COLO829 (cell line): ENCODE measurements at places on chromosomes 7 and 10.
A peak's percentile ranks its signal among the peaks of the same experiment; 100 is the strongest.

- no peak for DNase-seq
Observed at GRCh38 chr10:21194510-21194993, 297.4 kb upstream of the NEBL start.

DNA sequence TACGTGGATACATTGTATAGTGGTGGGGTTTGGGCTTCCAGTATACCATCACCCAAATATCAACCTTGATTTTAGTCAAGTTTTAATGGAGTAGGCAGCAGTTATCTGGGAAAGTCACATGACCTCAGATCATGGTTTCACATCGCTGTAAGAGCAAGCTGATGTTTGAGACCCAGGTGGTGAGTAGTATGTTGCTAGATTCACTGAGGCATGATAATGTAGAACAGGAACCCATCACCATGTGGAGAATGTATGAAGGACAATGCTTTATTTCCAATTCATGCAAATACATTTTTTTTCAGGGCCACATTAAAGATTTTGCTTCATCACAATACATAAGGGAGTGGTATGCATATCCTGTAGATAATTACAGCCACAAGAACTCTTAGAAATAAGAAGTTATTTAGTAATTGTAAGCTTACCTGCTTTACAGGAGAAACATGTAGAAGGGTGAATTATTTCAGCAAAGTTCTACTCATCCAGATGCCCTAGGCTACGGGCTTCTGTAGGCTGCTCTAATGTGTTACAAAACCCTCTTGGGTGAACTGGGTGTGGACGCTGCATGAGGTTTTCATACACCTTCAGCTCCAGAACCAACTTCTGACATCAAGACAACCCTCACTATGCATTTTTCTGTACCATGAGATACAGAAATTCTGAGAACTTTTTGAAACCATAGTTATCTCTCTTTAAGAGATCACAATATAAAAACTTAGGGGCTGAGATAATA lies 27.6 kb upstream of the LAMB4 start:
- DNase-seq, result no peak

DNA sequence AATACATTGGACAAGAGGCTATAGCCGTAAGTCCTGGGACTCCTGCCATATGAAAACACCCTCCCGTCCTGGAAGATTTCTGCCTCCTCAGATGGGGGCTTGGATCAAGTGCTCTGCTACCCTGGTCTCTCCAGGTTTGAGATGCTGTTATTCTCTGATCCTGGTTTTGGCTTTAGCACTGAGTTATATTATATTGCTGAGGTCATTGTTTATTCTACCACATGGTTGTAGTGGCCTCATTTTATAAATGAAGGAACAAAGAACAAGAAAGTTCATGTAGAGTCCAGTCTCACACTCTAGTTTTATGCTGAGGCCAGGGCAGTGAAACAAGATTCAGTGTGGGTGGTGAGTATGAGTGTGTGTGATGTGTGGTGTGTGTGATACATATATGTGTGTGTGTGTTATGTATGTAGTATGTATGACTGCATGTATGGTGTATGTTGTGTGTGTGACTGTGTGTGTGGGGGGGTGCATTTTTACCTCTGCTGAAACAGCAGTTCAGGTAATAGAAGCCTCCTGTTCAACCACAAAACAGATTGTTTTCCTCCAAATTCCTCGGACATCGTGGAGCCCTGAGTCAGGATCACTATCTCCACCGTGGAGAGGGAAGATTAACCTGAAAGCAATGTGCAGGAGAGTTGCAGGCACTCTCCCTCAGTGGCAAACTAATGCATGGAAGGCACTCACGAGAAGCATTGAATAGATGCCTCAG lies 80.7 kb downstream of the C7orf25 start:
- peak; percentile 19 for DNase-seq

DNA sequence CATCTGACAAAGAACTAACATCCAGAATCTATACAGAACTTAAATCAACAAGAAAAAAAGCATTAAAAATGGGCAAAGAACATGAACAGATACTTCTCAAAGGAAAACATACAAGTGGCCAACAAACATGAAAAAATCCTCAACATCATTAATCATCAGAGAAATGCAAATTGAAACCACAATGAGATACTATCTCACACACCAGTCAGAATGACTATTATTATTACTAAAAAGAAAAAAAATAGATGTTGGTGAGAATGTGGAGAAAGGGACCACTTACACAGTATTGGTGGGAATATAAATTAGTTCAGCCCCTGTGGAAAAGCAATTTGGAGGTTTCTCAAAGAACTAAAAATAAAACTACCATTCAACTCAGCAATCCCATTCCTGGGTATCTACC lies 89.1 kb upstream of the ADO start:
- DNase-seq, result no peak

GRCh38 chr10:5776136-5776880 lies 36.9 kb downstream of the GDI2 start:
- no peak for DNase-seq

GRCh38 chr10:17232276-17232960 lies 4.4 kb downstream of the VIM start:
- DNase-seq, result no peak

- no peak for DNase-seq
Observed at GRCh38 chr7:3232228-3232627, 68.8 kb upstream of the SDK1 start.

DNA sequence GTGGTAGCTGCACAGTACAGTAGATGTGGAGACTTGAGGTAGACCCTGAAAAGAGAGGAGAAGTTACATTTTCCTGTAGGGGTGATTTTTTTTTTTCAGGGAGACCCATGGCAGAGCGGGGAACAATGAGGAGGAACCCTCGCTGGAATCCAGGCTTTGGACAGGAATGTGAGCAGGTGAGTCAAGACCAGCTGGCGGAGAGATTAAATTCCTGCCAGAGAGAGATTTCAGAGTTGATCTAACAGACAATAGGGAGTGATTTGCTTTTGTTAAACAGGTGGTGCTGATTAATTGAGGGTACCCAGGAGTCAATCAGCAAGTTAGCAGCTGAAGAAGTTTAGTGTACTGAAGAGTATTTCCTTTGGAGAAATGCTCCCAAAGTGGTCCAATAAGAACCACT lies 41.6 kb upstream of the MINDY3 start:
- no peak for DNase-seq

- no peak for DNase-seq
Observed at GRCh38 chr10:49318028-49318427, 19.1 kb downstream of the C10orf71 start.

GRCh38 chr10:87750817-87751216 lies 67.2 kb downstream of the ATAD1 start:
- DNase-seq, result no peak

GRCh38 chr7:103765901-103766300 lies 223.6 kb downstream of the RELN start:
- no peak for DNase-seq

DNA sequence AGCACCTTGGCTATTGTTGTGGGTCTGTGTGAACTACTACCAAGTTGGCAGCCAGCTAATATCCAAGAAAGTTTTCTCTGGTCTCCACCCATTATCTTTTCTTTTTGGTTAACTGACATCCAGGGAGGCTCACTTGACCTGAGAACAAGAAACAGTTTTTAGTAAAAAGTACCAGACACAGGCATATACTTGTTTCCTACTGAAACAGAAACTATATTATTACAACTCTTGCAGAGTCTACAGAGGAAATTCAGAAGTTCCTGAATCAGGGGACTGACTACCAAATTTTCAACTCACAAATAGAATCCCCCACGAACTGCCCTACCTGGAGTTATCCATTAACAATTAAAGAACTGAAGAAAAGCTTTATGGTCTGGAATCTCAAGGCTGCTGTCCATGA lies 168.9 kb downstream of the KCND2 start:
- no peak for DNase-seq

DNA sequence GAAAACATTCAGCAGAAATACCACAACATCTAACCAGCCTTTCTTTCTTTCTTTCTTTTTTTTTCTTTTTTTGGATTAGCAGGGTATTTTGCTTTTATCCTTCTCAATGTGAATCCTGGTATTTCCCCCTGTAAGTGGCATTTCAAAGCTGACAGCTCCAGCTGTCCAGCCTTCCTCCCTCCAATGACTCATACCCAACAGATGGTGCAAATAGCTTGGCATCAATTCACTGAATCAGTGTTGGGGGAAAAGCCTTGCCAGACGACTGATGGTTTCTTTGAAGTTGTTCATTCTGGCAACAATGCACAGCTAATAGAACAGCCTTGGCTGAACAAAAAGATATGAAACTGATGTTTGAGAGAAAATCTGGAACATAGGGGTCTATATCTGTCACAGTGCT lies 316.8 kb upstream of the STEAP1 start:
- peak; percentile 11 for DNase-seq

GRCh38 chr10:3477683-3478082 lies 305.1 kb upstream of the PITRM1 start:
- DNase-seq, result no peak

DNA sequence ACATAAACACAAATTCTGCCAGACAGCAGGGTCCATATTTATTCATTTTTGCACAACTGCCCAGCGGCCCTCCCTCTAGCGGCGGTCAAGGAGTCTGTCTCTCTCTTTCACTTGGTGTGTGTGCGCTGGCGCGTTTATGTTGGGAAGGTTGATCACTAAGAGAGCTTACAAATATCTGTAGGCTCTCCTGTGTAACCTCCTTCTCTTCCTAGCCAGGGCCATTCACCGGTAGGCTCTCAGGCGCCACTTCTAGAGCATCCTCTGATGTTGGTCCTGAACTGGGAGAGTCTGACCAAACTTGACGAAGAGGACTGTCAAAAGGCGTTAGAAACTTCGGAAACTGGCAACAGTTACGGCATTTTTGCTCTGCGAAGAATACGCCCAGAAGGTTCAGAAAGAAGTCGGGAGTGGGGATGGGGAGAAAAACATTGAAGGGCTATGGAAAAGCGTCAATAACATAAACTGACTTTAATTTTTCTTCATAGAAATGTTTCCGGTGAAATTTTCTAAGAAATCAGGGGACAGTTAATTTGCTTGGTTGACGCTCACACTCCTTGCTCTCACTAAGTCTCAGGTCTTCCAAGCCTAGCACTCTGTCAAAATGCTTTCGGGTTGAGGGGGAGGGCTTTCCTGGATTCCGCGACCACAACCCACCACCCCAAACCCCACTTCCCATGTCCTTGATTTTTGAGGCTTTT lies 731.1 kb downstream of the ZWINT start:
- DNase-seq, result no peak

- no peak for DNase-seq
Observed at GRCh38 chr7:136033413-136034031, 56.4 kb upstream of the MTPN start.

- DNase-seq, result no peak
Observed at GRCh38 chr7:29574659-29575058, 11.0 kb downstream of the PRR15 start.

- DNase-seq, result no peak
Observed at GRCh38 chr7:42471573-42472174, 234.7 kb upstream of the GLI3 start.

GRCh38 chr7:17305387-17306171 lies 7.1 kb downstream of the AHR start:
- DNase-seq, result no peak

DNA sequence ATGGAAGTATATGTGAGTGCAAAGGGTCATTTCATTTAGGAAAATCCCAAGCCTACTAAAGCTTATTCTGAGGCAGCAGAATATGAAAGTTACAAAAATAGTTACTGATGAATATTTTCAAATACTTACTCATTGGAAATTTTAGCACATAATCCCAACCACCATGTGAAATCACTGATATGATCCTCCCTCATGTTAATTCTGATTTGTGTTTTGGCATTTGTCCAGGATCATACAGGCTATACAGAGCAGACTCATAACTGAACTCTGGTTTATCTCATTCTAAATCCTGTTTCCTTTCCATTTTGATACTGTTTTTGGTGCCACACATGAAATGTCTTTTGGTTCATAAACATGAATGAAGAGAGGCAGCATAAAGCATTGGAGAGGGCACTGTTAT lies 3.4 kb upstream of the FAM24B start:
- DNase-seq, result no peak

DNA sequence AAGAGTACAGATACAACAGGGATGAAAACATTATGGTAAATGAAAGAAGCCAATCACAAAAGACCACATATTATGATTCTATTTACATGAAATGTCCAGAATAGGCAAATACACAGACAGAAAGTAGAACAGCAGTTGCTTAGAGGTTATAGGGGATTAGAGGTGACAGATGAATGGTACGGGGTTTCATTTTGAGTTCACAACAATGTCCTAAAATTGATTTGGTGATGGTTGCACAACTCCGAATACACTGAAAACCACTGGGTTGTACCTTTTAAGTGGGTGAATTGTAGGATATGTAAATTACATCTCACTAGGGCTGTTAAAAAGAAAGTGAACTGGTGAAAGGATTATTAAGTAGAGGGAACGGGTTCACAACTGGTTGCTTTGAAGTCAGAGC lies 76.3 kb upstream of the MRLN start:
- DNase-seq, result no peak

- DNase-seq, result no peak
Observed at GRCh38 chr10:81034383-81034782, 496.7 kb downstream of the SH2D4B start.

GRCh38 chr7:128889121-128889520 lies 21.4 kb downstream of the KCP start:
- no peak for DNase-seq
